ENCODE measurements at places on chromosomes 1 and 21.

DNA sequence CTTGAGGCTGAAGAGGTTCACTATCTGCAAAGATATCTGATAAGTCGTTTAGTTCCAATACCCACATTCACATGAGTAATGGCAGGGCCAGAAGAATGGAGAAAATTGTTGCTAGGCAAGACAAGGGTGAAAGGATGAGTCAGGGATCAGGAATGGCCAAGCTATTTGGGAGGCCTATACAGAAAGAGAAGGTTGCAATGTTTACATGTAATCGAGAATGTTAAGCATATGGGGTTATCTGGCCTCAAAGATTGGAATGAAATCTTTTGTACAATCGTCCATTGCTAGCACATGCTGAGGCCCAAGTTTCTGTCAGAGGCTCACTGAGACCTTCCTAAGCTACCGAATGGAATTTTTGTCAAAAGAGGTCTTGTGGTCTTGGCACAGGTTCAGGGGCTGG lies 299.9 kb upstream of the PLD5 start:
- DNase-seq: no peak

- no peak for DNase-seq
Measured at GRCh38 chr1:214473387-214473786, 78.0 kb downstream of the PTPN14 start.

DNA sequence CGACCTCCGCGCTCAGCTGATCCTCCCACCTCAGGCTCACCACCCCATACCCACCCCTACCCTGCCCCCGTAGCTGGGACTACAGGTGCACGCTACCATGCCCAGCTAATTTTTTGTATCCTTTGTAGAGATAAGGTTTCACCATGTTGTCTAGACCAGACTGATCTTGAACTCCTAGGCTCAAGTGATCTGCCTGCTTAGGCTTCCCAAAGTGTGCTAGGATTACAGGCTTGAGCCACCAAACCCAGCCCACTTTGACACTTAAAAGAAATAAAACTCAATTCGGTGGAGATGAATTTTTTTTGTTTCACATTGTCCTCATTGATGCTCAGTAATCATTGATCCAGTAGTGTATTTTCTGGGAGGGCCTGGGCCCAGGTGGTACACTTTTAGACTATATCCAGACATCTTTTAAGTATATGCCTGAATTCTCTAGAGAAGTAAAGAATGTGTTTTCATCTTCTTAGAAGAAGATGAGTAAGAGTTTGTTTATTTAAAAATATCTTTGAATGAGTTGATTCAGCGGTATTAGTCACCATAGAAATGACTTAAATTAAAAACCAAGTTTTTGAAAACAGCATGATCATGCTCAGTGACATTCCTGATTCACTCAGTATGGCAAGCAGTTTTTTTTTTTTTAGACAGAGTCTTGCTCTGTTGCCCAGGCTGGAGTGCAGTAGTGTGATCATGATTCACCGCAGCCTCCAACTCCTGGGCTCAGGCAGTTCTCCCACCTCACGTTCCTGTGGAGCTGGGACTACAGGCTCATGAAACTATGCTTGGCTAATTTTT lies 57.8 kb downstream of the EPB41 start:
- DNase-seq: peak; percentile 17

- DNase-seq: no peak
Measured at GRCh38 chr1:182406012-182406411, 5.5 kb upstream of the TEDDM1 start.

GRCh38 chr1:51962486-51963356 lies 27.8 kb downstream of the RAB3B start:
- DNase-seq: no peak

GRCh38 chr1:119679223-119679622 lies 31.2 kb upstream of the ZNF697 start:
- DNase-seq: no peak

- DNase-seq: no peak
Measured at GRCh38 chr1:6053206-6053546, 7.5 kb downstream of the KCNAB2 start.

- DNase-seq: no peak
Measured at GRCh38 chr1:158716335-158716734, 4.2 kb downstream of the OR6K3 start.

GRCh38 chr1:71362691-71363090 lies 281.9 kb upstream of the ZRANB2 start:
- no peak for DNase-seq

DNA sequence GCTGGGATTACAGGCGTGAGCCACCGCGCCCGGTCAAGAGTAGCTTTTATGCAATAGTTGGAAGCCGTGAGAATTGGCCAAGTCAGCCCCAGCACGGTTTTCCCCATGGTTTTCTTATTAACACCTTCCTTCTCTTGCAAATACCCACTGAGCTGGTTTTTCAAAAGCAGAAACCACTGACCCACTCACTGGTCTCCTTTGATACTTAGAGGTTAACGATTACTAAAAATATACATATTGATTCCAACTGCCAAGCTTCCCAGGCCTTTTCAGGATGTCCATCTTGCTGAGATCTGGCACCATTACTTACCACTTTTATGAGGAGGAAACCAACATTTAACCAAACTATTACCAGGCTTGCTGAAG lies 25.9 kb upstream of the TARDBP start:
- no peak for DNase-seq

DNA sequence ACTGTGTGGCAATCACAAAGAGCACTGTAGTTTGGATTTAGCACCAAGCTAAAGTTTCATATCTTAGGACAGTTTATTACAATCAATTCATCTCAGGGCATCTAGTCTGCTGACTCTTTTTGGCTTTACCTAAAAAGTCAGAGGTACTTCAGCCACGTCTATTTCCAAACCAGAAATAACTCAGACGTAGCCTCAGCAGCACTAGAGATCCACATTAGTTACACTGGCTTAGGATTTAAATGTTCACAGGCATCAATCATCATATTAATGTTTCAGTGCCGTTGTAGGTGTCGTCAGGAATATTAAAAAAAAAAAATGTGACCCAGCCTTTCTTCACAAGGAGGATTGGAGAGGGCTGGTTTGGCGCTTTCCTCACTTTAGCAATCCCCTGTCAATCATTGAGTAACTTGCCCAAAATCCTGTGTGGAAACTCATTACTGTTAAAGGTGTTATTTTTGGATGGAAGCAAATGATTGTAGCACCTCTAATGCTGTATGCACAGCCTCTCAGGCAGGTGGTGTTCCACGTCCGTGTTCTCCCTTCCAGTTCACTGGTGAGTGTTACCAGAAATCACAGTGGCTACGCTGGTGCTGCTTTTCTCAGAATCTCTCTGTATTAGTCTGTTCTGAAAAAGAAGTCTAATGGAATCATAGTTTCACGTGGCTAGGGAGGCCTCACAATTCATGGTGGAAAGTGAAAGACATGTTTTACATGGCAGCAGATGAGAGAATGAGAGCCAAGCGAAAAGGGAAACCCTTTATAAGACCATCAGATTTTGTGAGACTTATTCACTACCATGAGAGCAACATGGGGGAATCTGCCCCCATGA lies 45.4 kb downstream of the NEK7 start:
- peak; percentile 61 for DNase-seq

DNA sequence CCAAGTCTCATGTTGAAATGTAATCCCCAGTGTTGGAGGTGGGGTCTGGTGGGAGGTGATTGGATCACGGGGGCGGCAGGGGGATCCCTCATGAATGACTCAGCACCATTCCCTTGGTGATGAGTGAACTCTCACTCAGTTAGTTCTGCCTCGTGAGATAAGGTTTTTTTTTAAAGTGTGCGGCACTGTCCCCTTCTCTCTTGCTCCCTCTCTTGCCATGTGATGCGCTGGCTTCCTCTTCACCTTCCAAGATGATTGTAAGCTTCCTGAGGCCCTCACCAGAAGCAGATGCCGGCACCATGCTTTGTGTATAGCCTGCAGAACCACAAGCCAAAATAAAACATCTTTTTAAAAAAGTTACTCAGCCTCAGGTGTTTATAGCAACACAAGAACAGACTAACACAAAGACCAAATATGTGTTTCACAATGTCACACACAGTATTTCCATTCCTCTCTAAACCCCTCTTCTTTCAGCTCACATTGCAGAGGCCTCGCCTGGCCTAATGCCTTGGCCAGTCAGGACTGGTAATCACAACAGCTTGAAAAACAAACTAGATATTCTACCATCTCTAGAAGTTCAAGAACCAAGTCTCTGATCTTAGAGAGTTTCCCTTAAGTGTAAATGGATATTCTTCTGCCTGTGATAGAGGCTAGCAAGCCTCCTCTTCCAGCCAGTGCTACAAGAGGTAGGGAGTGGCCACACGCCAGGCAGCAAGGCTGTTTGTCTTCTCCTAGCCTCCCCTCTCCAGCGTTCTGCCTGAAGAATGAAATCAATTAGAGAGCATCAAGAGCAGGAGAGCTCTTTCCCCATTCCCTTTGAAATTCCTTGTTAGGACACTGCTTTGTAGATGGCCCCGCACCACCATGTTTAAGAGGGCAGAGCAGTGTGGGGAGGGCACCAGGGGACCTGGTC lies 19.6 kb upstream of the RAP1A start:
- no peak for DNase-seq

GRCh38 chr1:116106646-116107045 lies 4.6 kb upstream of the MAB21L3 start:
- no peak for DNase-seq

- no peak for DNase-seq
Measured at GRCh38 chr1:203556047-203556851, 62.3 kb downstream of the OPTC start.

GRCh38 chr21:33734291-33734690 lies 92.0 kb downstream of the ITSN1 start:
- no peak for DNase-seq

DNA sequence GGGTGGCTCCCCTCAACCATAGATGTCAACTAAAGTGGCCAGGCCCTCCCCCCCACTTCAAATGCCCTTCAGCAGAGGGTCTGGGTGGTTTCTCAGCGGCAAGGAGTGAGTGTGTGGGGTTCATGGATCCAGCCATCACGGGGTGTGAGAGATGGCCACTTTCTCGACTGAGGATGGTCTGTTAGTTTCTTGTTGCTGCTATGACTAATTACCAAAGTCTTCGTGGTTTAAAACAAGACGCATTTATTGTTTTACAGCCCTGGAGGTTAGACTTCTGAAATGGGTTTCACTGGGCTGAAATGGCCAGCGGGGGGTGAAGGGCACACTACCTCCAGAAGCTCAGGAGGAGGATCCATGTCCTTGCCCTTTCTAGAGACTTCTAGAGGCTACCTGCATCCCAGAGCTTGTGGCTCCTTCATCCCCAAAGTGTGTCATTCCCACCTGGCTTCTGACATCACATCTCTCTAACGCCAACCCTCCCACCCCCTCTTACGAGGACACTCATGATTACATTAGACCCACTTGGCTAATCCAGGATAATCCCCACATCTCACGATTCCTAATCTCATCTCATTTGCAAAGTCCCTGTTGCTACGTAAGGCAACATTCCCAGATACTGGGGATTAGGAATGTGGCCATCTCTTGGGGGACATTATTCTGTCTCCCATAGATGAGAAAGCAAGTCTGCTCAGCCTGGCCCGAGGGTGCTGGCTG lies 53.0 kb downstream of the EPHB2 start:
- DNase-seq: no peak

GRCh38 chr1:27520651-27521050 lies 30.7 kb upstream of the WASF2 start:
- no peak for DNase-seq

GRCh38 chr1:208025031-208025430 lies 114.1 kb upstream of the CD34 start:
- no peak for DNase-seq

DNA sequence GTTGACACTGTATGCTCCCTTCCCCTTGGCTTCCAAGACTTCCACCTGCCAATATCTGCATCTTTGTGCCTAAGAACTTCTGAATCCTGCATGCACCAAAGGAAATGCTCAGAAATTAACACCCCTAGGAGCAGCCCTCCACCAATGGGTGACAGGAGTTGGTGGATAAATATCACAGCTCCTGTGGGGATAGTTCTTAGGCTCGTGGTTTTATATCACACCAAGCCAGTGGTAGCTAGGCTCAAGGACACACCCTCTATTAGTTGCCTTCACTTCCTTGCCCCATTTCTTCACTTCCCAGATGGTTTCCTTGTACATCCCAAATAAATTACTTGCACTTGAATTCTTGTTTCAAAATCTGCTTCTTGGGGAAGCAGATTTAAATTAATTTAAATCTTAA lies 16.9 kb upstream of the CDC14A start:
- no peak for DNase-seq

GRCh38 chr1:156281281-156281680 lies 1.3 kb downstream of the SMG5 start:
- peak; percentile 44 for DNase-seq

DNA sequence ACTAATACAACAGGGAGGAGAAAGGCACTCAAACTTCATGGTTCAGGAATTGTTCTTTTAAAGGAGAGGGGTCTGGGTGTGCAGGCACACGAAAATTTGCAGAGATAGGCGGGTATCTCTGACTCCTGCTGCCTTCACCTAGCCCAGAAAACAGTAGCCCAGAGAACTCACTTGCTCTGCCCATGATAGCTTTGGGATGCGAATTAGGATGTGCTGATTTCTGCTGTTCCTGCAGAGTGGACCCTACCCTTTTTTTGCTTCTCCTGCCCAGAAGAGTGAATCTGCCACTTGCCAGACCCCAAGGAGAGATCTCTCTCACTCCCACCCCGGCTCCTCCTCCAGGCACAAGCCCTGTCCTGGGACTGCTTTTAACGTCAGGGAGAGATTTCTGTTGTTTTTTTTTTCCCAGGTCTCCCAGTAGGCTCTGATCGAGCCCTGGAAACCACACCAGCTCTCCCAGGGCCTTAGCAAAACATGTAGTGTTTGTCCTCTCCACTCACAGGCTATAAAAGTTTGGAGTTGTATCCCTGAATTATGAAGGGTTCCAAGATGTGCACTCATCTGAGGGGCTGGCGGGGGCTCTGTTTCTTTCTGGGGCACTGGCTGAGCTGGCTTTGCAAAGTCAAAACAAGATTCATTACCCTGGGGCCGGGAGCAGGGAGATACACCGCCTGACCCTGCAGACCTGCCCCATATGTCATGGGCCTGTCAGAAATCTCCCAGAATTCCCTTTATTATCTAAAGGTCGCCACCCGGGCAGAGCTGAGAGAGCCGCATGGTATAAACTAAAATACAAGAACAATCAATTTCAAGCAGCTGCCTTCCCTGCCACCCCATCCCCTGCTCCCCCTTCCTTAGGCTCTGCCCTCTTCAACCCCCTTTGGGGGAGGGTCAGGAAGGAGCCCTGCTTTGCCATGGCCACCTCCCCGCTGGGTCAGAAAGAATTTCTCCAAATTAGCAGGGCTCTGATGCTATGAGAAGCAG lies 17.9 kb downstream of the PLXNA2 start:
- DNase-seq: no peak

Data from T-helper 2 cell treated with Interferon-gamma antibody and Interleukin-4, amounts not matched to agents 5 μg/mL and 100 μg/mL, for 36 hours (primary cell).